ENCODE measurements at places on chromosomes 7 and 10.
A peak's percentile ranks its signal among the peaks of the same experiment; 100 is the strongest.

DNA sequence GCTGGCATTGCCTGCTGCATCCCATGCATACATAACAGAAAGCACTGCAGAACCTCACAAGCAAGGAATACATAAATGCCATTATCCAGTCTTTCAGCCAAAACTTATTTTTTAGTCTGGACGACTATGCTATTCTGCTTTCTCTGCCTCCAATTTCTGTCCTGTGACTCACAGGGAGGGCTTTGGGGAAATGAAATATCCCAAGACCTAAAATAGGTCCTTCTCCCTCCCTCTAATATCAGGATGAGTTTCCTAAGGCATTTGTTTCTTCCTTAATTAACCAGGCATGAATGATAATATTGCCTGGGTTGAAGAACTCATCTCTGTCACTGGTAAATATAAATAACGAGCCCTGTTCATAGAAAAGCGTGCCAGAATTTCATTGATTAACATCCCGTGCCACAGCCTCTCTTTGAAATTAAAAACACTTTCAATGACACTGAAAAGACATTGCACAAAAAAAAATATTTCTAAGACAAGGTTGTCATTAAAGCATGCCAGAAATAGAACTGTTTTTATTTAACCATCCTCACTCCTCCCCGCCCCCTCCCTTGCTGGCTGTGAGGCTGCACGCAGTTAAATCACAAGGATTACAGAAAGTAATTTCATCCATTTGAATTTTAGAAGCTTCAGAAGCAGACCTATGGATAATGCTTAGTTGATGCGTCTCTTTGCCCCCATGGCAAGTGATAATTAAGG is 103.0 kb upstream of the ANKRD1 start:
- no peak for DNase-seq

DNA sequence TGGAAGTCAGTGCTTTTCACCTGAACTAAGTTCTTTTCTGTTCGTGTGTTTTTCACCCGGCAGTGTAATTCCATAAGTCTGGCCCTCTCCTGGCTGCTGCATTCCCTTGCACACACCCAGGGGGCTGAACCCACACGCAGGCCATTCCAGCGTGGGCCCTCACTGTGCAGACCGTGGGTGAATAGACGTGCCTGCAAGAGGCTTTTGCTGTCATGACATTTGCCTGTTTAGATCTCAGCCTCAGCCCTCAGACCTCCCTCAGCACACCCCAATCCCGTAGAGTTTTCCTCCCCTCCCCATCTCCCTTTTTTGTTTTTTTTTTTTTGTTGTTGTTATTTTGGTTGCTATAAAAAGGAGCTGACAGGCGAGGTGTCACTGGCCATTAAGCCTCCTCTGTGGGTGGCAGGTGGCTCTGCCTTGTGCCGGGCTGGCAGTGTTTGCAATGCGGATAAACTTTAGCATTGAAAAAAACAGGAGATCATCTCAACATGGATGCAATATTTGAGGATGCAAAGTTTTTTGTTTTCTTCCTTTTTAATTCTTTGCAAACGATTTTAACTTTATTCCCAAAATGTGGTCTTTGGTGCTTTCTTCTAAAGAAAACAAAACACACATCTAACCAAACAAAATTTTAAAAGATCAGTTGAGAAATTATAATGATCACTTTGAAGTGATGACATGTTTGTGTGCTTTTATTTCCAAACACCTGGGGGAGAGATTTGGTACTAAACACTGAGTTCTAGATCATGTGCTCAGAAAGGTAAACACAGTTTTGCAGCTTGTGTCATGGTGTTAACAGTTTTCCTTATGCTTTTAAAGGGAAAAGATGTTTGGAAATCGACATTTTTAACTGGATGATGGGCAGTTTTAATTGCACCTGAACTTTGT is 58.8 kb downstream of the WDR37 start:
- no peak for DNase-seq

DNA sequence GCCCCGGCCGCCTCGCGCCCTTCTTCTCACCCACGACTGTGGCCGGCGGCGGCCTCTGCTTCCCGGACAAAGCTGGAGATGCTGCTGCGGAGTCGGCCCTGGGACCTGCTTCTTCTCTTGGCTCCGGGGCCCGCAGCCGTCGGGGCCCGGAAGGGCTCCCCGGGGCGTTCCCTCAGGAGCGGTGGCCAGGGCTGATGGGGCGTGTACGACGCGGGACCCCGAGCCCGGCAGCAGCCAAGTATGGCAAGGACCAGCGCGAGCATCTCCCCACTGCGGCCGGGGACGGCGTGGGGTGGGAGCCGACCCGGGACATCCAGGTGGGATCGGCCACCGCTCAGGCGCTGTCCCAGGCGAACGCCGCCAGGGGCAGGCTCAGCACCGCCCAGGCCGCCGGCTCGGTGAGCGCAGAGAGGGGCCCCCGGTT is 27.6 kb upstream of the BMS1 start:
- DNase-seq, result no peak

GRCh38 chr10:79468015-79468560 is 22.7 kb upstream of the ZCCHC24 start:
- no peak for DNase-seq

DNA sequence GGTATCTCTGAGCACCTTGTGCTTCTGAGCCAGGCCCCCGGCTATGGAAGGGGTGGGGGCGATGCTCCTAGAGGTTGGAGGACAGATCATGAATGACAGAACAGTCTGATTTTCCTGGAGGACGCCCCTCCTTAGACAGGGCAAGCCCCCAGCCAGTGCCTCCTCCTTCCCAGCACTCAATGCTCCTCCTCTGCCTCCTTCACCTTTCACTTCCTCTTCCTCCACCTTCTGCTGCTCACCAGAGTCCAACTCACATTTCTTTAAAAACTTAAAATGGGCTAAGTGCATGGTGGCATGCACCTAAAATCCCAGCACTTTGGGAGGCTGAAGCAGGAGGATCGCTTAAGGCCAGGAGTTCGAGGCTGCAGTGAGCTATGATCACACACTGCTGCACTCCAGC is 71.1 kb upstream of the CUX1 start:
- DNase-seq, result no peak

- DNase-seq, result no peak
Observed at GRCh38 chr7:122143376-122143750, 686 bp downstream of the AASS start.

DNA sequence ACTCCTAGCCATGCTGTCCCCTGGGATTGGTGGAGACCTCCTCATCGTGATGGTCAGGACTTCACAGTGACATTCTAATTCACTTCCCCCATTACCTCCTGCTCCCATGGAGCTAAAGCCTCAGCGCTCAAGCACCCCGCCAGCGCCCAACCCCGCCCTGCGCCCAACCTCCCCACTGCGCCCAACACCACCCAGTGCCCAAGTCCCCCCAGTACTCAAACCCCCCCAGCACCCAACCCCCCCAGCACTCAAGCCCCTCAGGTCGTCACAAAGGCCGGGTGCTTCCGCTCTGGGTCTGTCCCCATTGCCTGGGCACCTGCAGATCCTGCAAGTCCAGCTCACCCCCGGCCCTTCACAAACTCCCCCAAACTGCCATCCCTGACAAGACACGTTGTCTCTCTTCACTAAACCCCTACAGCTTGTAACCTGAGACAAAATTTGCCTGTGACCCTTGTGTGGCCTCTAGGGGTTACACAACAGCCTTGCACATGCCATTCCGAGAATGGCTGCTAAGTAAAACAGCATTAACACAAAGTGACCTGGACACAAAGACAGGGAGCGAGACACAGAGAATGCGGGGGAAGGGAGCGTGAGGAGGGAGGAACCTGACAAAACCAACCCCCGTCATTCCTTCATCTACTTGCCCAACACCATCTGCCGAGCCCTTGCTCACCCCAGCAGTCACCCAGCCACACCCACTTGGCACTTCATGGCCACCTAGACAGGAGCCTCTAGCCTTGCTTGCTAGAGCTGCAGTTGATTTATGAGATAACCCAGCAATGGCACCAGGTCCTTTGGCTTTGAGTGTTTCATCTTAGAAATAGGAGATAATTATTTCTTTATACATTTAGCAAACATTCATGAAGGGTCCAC is 107.8 kb downstream of the ADARB2 start:
- DNase-seq, result no peak

DNA sequence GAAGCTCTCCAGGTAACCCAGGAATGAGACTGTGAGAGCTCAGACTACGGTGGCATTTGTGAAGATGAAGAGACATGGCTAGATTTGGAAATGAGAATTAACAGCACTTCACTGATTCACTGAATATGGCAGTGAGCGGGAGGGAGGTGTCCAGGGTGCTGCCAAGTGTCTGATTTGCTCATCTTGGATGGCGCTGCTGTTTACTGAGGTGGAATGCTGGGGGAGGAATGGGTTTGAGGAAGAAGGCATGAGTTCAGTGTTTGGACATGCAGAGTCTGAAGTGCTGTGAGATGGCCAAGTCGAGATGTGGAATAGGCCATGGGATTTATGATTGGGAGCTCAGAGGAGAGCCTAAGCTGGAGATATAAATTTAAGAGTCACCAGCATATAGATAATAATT is 437.1 kb upstream of the NPVF start:
- no peak for DNase-seq

- DNase-seq, result no peak
Observed at GRCh38 chr7:75889826-75890225, 11.0 kb downstream of the RHBDD2 start.

- peak; percentile 49 for DNase-seq
Observed at GRCh38 chr7:106045586-106045985, 66.5 kb downstream of the SYPL1 start.

- DNase-seq, result no peak
Observed at GRCh38 chr7:151195616-151196450, 8.8 kb upstream of the ASB10 start.

GRCh38 chr10:110432814-110433565 is 64.7 kb upstream of the DUSP5 start:
- DNase-seq, result no peak

- no peak for DNase-seq
Observed at GRCh38 chr7:54544527-54545240, 2.5 kb downstream of the VSTM2A start.

DNA sequence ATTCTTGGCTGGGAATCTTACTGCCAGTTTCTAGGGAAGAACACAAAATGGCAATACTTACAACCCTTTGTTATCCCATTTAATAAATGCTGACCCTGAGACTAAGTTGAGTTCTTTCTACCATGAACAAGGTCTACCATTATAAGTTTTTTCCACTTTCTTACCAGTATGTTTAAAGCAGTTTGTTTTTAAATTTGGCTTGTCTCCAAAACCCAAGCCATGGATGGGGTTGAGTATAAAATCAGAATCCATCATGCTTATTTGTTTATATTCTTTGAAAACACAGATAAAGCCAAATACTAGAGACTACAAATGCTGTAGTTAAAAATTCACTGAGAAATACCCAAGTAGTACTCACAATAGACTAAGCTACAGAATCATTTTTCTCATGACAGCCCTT is 41.1 kb upstream of the HNRNPH3 start:
- DNase-seq, result no peak

GRCh38 chr10:108789919-108790318 is 1133.4 kb downstream of the XPNPEP1 start:
- DNase-seq, result peak; percentile 18

DNA sequence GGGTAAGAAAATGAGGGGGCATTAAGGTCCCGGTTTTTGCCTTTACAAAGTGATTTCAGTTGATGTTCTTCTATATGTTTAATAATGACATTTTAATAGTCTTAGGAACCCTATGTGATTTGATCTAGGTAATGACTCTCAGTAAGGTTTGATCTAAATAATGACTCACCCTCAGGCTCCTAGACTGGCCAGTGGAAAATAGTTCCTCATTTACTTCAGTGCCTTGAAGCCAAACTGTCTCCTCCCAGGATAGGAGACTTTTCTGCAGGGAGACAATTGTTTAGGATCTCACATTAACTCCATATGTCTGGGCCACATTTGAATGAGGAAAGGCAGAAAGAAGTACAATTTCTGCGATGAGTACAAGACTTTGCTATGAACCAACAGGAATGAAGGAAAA is 1331.9 kb downstream of the XPNPEP1 start:
- no peak for DNase-seq

GRCh38 chr10:131758062-131758938 is 142.5 kb upstream of the PPP2R2D start:
- no peak for DNase-seq

GRCh38 chr7:134318443-134318842 is 1.7 kb upstream of the SLC35B4 start:
- no peak for DNase-seq

DNA sequence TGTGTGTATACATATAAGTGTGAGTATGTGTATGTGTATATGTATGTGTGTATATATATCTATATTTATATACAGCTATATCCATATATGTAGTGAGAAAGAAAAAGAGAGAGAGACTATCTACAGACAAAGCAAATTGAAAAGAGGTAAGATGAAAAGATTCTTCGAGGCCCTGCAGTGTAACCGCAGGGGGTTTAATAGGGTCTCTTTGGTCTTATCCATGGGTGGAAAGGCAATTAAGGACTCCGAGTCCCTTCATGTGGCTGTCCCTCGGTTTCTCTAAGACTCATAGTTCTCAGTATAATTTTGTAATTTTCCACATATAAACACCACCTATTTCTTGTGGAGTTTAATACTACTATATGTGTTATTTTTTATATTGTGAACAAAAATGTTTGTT is 50.6 kb upstream of the JAZF1 start:
- DNase-seq, result no peak

DNA sequence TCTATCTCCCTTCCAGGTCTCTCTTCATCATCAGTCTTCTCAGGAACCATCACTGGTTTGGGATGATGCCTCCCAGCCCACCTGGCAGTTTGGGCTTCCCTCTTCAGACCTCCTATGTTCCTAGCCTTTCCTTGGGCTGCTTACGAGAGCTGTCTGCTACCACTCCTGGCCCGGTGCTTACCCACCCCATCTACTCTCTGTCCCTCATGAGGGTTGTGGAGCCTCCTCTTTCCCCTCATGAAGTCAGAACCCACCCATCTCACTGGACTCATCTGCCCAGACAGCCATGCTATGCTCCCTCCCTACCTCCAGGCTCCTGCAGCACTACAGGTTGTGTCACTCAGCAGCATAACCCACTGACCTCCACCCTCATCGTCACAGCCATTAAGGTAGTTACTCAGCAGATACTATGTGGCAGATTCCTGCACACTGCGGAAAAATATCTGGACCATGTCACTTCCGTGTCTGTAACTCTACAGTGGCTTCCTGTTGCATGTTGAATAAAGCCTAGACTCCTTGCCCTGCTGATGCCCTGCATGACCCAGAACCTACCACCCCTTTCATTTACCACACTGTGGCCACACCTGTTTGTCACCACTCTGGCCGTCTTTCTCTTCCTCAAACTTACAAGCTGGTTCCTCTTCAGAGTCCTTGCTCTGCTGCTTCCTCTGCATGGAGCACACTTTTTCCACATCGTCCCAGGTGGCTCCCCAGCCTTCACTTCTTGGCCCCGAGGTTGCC is 2.0 kb downstream of the DBNL start:
- no peak for DNase-seq

GRCh38 chr7:150385302-150385723 is 6.2 kb downstream of the ZNF775 start:
- DNase-seq, result no peak
